Pancreas (tissue), 10 donors: ENCODE measurements at places on chromosomes 13 and 19. TPM values are rescaled to one million over a fixed set of nuclear protein-coding genes. Genes with fewer than 3 reads are reported as not detected.

The C1QTNF9B gene
- not detected for polyA plus RNA-seq

The SCN1B gene
- polyA plus RNA-seq: 15.1 TPM

The ACP7 gene
- 0.11 TPM for polyA plus RNA-seq

DNA sequence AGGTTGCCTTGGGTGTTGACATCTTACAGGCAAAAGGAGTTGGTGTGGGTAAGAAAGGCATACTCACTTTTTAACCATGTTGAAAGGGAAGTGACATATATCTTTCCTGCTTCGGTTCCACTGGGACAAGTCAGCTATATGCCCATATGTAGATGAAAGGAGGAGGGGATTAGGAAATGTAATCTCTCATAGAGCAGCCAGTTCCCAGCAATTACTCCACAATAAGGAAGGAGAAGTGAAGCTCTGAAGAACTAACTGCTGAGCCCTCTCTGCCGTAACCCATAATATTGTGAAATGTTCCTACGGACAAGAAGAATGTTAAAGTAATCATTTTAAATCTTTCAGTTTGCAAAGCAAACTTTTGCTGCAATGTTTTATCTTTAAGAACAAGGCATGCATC is 82.2 kb downstream of the EDNRB start:
- no peaks in the 10 kb centered on the region for H3K27me3 ChIP-seq
- H3K4me3 ChIP-seq: no peak overlapping the region
- DNase-seq: no peak
- H3K27ac ChIP-seq: no peak overlapping the region
- H3K4me1 ChIP-seq: no peaks in the 10 kb centered on the region

- H3K27me3 ChIP-seq: no peaks in the 10 kb centered on the region
- H3K4me3 ChIP-seq: no peak overlapping the region
- no peak overlapping the region for H3K27ac ChIP-seq
- H3K36me3 ChIP-seq: no peaks in the 10 kb centered on the region
Observed at GRCh38 chr13:98839856-98840769, 87.6 kb upstream of the SLC15A1 start.

- H3K27ac ChIP-seq: no peak overlapping the region
- no peaks in the 10 kb centered on the region for H3K36me3 ChIP-seq
- no peaks in the 10 kb centered on the region for H3K4me1 ChIP-seq
- H3K4me3 ChIP-seq: no peak overlapping the region
- no peaks in the 10 kb centered on the region for H3K27me3 ChIP-seq
Observed at GRCh38 chr13:71524613-71525304, 342.2 kb downstream of the DACH1 start.

GRCh38 chr19:18063463-18063862 is 23.3 kb downstream of the IL12RB1 start:
- no peaks in the 10 kb centered on the region for H3K4me1 ChIP-seq
- no peaks in the 10 kb centered on the region for H3K36me3 ChIP-seq
- no peak overlapping the region for H3K27ac ChIP-seq
- no peak overlapping the region for H3K4me3 ChIP-seq
- H3K27me3 ChIP-seq: no peaks in the 10 kb centered on the region
- DNase-seq: no peak

DNA sequence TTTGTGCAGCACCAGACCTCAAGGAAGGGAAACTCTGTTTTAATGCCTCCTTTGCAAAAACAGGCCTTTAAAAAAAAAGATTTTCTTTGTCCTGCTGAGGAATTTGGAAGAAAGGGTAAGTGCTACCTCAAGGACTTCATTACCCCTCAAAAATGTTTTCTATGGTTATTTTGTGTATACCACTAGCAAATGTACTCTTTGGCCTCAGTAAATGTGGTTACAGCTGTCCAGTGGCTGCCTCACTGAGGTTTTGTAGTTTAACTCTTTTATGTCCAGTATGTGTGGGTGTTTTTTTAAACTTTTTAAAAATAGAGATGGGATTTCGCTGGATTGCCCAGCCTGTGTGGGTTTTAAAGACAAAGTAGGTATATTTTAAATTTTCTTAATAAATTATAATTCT is 42.2 kb upstream of the TSC22D1 start:
- no peaks in the 10 kb centered on the region for H3K4me1 ChIP-seq
- DNase-seq: no peak

DNA sequence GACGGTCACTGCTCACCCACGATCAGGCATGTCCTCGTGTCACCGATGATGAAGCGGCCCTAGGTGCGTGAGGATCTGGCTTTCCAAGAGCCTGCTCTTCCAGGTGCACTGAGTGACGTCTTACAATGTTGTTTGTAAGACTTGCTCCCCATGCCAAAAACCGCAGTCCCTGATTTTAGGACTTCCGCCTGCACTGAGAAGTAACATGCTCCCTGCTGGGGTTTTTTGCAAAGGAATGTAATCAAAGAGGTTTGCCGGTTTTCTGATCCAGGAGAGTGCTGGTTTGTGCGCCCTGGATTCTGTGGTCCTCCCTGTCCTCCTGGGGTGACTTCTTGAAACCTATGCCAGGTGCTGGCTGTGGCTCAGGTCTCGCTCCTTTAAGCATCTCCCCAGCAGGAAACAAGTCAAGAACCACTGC is 38.8 kb downstream of the MYO9B start:
- no peak overlapping the region for H3K4me3 ChIP-seq
- no peaks in the 10 kb centered on the region for H3K4me1 ChIP-seq
- no peak overlapping the region for H3K27ac ChIP-seq
- H3K27me3 ChIP-seq: no peaks in the 10 kb centered on the region

DNA sequence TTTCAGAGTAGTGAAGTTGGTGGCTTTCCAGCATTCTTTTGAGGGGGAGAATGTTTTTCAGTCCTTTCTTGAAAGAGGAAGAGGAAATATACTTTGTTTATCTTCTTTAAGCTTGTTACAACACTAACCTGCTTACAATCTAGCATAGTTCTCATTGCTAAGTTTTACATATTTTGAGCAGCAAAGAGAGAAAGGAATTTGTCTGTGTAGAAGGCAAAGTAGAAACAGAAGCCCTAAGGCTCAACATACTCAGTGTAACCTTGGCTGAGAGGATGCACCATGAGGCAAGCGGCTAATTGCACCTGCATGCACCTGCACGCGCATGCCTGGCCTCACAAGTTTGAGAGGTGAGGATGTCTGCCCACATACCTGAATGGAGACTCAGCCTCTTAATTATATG is 2.2 kb downstream of the FRY start:
- peak overlapping the region; percentile 41 for H3K27ac ChIP-seq
- no peak overlapping the region for H3K4me3 ChIP-seq
- no peaks in the 10 kb centered on the region for H3K27me3 ChIP-seq
- peaks cover 35% of the 10 kb centered on the region for H3K4me1 ChIP-seq
- H3K36me3 ChIP-seq: no peaks in the 10 kb centered on the region

- no peak for DNase-seq
- H3K4me1 ChIP-seq: no peaks in the 10 kb centered on the region
- H3K4me3 ChIP-seq: no peak overlapping the region
- no peaks in the 10 kb centered on the region for H3K27me3 ChIP-seq
- H3K27ac ChIP-seq: no peak overlapping the region
- no peaks in the 10 kb centered on the region for H3K36me3 ChIP-seq
Observed at GRCh38 chr13:67087527-67087926, 142.6 kb downstream of the PCDH9 start.

DNA sequence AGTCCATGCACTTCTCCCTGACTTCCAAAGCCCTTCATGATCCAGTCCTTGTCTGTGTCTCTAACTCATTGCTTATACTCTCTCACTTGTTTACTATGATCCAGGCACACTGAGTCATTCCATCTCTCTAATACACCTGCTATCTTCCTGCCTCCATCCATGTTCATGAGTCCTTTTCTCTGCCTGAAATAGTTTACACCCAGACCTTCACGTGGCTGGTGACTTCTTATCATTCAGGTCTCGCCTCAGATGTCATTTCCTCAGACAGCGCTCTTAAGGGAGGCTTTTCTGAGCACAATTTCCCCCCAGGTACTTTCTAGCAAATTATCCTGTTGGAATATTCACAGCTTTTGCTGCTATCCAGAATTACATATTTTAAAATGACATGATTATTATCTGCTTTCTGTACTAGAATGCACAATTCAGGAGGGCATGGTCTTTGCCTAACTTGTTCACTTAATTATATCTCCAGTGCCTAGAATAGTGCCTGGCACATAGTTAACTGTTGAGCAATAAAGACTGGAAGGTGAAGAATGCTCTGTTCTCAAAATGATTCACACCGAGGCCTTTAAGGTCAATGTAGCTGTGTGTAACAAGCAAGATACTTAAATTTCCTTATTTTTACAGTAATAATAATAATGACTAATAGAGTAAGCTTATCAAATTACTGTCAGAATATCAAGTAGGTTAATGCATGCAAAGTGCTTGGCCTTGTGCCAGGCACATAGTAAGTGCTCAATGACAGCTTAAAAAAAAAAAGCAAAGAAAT is 183.7 kb upstream of the SPRY2 start:
- no peaks in the 10 kb centered on the region for H3K36me3 ChIP-seq
- H3K4me3 ChIP-seq: no peak overlapping the region
- DNase-seq: no peak
- no peaks in the 10 kb centered on the region for H3K27me3 ChIP-seq

DNA sequence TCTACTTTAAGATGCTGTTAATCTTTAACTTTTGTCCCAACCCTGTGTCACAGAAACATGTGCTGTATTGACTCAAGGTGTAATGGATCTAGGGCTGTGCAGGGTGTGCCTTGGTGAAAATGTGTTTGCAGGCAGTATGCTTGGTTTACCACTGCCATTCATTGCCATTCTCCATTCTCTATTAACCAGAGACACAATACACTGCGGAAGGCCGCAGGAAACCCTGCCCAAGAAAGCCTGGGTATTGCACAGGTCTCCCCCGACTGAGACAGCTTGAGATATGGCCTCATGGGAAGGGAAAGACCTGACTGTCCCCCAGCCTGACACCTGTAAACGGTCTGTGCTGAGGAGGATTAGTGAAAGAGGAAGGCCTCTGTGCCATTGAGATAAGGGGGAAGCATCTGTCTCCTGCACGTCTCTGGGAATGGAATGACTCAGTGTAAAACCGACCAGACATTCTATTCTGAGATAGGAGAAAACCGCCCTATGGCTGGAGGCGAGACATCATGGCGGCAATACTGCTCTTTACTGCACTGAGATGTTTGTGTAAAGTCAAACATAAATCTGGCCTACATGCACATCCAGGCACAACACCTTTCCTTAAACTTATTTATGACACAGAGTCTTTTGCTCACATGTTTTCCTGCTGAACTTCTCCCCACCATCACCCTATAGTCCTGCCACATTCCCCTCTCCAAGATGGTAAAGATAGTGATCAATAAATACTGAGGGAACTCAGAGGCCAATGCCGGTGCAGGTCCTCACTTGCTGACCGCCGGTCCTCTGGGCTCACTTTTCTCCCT is 13.1 kb upstream of the ZNF888 start:
- no peak for DNase-seq
- H3K36me3 ChIP-seq: no peaks in the 10 kb centered on the region
- no peaks in the 10 kb centered on the region for H3K27me3 ChIP-seq
- H3K4me1 ChIP-seq: peaks cover 4% of the 10 kb centered on the region
- no peak overlapping the region for H3K27ac ChIP-seq

- no peak overlapping the region for H3K4me3 ChIP-seq
- no peaks in the 10 kb centered on the region for H3K27me3 ChIP-seq
- H3K27ac ChIP-seq: no peak overlapping the region
Observed at GRCh38 chr19:3518255-3518654, 12.1 kb downstream of the FZR1 start.

GRCh38 chr13:85985797-85986196 is 186.6 kb upstream of the SLITRK6 start:
- H3K36me3 ChIP-seq: no peaks in the 10 kb centered on the region
- no peaks in the 10 kb centered on the region for H3K27me3 ChIP-seq
- no peak for DNase-seq
- no peak overlapping the region for H3K27ac ChIP-seq

DNA sequence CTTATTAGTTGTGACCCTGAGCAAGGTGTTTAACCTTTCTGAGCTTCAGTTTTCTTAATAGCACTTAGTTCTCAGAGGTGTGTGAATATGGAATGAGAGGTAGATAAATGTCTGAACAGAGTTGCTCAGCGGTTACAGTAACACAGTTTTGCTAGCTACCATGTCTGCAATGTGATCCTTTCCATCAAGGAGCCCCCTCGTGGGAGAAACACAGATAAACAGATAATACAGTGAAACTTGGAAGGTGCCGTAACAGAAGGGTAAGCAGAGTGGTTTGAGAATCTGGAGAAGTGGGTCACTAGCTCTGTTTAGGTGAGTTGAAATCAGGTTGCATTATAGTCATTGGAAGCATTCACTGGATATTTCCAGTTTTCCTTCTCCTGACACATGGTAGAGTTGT is 38.9 kb downstream of the IRS2 start:
- H3K27me3 ChIP-seq: no peaks in the 10 kb centered on the region
- H3K36me3 ChIP-seq: no peaks in the 10 kb centered on the region
- DNase-seq: no peak
- no peak overlapping the region for H3K4me3 ChIP-seq
- H3K27ac ChIP-seq: no peak overlapping the region

DNA sequence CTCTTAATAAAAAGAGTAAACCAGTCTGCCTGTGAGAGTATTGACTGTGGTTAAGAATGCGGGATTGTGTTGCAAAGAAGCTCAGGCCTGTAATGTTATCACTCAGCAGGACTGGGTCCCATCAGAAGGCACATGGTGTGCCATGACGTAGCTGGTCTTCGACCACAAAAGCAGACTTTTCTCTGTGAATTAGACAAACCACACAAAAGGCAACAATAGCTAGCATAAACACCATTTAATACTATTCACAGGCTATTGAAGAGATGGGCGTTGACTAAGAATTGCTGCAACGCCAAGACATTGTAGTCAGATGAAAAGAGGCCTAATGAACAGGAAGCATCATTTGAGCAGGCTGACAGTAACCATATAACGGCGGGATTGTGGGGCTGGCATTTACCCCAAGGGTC is 235.6 kb upstream of the SOX21 start:
- H3K36me3 ChIP-seq: no peaks in the 10 kb centered on the region
- DNase-seq: no peak
- no peak overlapping the region for H3K27ac ChIP-seq
- no peaks in the 10 kb centered on the region for H3K4me1 ChIP-seq
- no peak overlapping the region for H3K4me3 ChIP-seq

DNA sequence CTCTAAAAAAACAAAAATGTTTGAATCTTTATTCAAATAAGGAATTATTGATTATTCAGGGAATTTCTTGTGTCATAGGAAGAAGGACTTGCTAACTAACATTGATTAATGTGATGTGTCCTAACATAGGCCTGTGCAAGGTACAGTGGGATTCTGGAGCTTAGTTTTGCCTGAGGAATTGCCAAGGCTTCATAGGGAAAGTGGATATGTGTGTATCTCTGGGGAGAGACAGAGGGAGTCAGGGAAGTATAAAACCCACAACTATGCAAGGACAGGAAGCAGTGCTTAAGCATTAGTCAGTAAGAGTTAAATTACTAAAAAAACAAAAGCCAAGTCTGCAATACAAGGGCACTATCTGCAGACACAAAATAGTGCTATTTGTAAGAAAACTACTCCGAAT is 59.6 kb downstream of the WDFY2 start:
- H3K36me3 ChIP-seq: no peaks in the 10 kb centered on the region
- H3K27me3 ChIP-seq: no peaks in the 10 kb centered on the region
- H3K4me1 ChIP-seq: peaks cover 24% of the 10 kb centered on the region

- DNase-seq: no peak
- no peak overlapping the region for H3K4me3 ChIP-seq
- no peaks in the 10 kb centered on the region for H3K36me3 ChIP-seq
- H3K27me3 ChIP-seq: no peaks in the 10 kb centered on the region
- no peak overlapping the region for H3K27ac ChIP-seq
- peaks cover 14% of the 10 kb centered on the region for H3K4me1 ChIP-seq
Observed at GRCh38 chr13:22114630-22115311, 443.9 kb downstream of the FGF9 start.

GRCh38 chr19:43773725-43774102 is 7.1 kb downstream of the KCNN4 start:
- H3K36me3 ChIP-seq: no peaks in the 10 kb centered on the region
- H3K4me1 ChIP-seq: no peaks in the 10 kb centered on the region
- no peak overlapping the region for H3K27ac ChIP-seq
- no peak for DNase-seq
- H3K27me3 ChIP-seq: no peaks in the 10 kb centered on the region
